Activated naive CD4-positive, alpha-beta T cell (primary cell): ENCODE measurements at places on chromosomes 5 and 9.

- no peak for DNase-seq
Measured at GRCh38 chr9:125525921-125526631, 180.9 kb downstream of the MAPKAP1 start.

DNA sequence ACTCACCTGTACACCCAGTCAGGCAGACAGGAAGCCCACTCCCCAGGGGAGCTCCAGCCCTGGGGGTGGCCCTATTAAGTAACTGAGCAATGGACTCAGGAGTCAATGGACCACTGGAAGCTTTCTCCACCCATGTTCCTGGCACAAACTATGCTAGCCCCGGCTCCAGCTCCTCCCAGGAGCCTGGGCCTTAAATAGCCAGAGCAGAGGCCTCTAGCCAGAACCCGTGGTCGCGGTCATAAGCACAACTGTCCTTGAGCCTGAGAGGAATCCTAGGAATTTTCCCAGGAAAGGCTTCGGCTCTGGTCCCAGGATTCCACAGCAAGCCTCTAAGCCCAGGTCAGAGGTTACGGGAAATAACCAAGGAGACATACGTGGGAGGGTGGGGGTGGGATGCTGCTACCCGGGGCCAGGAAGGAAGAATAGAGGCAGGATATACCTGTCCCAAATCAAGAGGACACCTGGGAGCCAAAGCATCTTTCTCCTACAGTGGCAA is 5.5 kb downstream of the SEPTIN8 start:
- no peak for DNase-seq

DNA sequence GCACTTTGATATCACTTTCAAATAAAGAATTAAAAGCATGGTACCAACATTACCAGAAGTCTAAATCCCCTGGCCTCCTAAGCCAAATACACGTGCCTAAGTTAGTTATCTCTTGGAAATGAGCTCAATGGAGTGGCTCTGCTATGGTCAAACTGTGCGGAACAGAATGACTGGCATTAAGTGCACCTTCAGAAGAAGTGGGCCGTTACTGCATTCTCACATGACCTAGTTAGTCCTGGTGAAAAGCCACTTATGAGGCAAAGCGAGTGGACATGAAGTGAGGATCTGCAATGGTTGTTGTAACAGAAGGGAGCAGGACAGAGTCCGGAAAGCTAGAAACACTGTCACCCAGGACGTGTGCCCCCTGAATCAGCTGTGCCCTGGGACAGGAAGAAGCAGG is 633.1 kb downstream of the IRX1 start:
- no peak for DNase-seq

DNA sequence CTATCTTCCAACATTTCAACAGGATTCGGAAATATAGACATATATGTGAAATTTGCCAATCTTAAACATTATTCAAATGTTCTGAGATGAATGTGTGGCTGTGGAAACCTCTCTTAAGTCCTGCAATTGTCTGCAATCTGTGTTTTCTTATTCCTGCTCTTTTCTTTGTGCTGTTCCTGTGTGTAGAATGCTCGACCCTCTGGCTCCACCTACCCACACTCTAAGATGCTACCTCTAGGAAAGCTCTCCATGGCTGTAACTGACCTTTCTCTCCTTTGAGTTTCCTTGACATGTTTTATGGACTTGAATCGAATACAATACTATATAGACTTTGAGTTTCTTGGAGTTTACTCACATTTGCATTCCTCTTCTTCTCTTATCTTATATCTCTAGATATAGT is 120.6 kb upstream of the ASTN2 start:
- no peak for DNase-seq

GRCh38 chr5:151202381-151203139 is 21.3 kb downstream of the CCDC69 start:
- no peak for DNase-seq

DNA sequence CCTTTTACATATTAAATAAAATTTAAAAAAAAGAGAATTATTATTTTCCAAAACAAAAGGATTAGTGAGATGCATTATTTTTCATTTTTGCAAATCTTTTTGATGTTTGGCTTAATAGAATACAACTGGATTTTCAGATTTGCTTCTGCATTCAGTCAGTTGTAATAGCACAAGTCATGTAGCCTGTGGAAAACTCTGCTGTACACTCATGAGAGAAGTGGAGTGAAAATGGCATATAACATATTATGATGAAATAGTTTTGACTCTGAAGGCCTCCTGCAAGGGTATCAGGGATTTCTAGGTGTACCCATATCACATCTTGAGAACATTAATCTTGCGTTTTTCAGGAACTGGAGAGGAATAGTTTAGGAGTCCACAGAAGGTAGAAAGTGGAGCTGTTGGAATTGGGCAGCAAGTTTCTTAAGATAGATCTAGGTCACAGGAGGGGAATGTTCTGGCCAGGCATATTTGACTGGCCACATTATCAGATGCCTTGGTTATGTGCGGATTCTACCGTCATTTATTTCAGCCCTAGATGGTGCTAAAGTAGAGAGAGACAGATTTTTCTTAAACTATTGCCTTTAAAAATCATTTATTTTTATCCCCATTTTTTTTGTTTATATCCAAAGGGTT is 16.4 kb downstream of the LNPEP start:
- no peak for DNase-seq

DNA sequence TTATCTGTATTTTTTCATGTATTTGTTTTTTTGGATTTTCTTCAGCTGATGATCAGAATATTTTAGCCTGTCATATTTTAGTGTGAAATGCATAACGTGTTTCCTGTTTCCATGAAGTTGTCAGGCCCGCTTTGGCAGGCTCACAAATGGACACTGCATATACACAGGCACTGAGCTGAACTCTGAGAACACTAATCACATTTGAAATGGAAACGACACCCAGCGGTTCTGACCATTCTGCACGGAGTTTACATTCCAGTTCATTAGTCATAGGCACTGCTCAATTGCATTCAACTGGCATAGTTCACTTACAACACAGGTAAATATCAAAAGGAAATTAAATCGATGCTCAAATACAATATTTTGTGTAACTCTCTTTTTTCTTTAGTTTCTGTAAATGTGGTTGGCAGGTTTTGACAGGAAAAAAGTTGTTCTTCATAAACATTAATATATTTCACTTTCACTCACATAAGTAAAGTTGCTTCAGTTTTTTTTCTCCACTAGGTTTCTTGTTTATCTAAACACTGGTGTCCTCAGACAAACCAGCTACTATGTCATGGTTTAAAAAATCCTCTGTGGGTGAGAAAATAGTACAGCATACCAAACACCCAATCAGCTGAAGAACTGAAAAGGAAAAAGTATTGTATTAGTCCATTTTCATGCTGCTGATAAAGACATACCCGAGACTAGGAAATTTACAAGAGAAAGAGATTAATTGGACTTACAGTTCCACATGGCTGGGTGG is 559.0 kb upstream of the DAP start:
- no peak for DNase-seq

DNA sequence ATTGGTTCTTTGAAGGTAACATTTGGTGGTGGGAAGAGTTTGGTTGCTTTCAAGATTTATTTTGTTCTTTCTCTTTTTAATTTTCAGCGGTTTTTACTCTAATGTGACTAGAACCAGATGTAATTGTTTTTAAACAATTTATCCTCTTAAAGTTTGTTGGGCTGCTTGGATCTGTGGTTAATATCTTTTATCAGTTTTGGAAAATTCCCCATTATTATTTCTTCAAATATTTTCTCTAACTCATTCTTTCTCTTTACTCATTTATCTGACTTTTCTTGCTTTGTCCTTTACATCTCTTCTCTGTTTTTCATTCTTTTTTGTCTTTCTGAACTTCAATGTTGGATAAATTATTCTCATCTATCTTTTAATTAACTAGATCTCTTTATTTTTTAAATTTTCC is 29.9 kb downstream of the FCHO2 start:
- no peak for DNase-seq

- no peak for DNase-seq
Measured at GRCh38 chr5:60960591-60960990, 15.6 kb downstream of the NDUFAF2 start.

DNA sequence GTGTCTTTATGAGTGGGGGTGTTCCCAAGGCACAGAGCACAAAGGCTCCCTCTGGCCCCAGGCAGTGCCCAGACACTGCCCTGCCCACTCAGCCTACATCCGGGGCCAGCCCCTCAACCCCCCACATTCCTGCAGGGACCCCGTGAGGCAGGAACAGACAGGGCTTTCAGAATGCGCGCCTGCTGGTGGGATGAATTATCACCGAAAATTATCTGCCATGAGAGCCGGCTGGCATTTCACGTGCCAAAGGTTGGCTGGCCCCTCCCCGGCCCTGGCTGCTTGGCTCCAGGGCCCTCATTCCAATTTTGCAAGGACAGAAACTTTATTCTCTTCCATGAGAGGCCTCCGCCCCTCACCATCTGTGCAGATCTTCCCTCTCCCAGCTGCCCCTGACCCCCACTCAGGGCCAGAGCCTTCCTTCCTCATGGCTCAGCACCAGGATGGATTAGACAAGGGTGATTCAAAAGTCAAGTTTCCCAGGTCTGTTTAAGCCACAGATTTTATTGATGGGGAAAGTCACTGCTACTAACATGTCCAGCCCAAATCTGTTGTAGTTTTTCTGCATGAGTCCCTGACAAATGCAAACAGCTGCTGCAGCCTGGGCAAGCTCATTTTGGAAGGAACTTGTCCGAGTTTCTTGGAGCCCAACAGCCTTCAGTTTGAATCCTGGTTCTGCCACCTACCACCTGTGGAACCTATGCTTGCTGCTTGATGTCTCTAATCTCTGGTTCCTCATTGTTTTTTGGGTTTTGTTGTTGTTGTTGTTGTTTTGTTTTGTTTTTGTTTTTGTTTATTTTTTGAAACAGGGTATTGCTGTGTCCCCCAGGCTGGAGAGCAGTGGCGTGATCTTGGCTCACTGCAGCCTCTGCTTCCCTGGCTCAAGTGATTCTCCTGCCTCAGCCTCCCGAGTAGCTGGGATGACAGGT is 32.3 kb upstream of the WDR38 start:
- no peak for DNase-seq

- DNase-seq, result no peak
Measured at GRCh38 chr9:92982130-92982529, 34.8 kb downstream of the FGD3 start.
